ENCODE measurements at places on chromosomes 3 and 15.

DNA sequence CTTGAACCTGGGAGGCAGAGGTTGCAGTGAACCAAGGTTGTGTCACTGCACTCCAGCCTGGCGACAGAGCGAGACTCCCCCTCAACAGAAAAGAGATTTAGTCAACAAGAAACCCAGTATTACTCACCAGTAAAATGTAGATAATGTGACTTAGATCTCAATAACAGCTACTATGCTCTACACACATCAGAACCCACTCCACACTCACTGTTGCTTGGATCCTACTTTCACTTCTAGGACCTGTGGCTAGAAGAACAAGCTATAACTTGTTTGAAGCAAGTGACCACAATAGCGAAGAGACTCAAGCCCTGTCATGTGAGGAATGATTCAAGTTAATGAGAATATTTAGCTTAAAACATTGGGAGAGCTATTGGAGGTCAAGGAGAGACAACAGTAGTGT lies 100.7 kb downstream of the ANXA2 start:
- DNase-seq, result no peak

DNA sequence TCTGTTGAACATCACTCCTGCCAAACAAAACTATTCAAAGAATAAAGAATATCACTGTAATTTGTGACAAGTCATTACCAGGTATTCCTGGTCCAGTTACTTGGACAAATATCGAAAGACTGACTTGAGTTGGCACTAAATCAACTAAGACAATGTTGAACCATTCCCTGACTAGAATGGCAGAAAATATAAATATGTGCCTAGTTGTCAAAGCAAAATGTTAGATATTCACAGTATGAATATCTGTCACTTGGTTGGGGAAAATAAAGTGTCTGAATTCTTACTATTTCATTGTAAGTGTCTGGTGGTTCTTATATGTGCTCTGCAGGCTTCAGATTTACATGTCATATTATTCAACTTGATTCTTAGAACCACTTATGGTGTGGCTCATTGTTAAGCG lies 470.2 kb downstream of the NAALADL2 start:
- DNase-seq, result no peak

DNA sequence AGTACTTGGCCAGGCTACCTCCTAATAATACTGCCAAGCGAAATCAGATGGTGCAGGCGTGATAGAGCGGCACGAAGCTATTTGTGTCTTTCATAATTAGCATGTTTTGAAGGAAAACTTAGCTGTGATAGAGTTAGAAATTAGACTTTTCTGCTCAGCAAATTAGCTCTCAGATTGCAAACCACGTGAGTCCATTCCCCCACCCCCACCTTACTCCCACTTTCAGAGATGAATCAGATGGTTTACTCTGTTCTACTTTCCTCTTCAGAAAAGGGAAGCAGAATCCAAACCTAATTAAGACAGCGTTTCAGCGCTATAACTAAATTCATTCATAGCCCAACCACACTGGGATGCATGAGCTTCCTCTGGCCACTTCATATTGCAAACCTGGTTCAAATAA lies 214.6 kb downstream of the SLCO3A1 start:
- DNase-seq, result peak; percentile 69

DNA sequence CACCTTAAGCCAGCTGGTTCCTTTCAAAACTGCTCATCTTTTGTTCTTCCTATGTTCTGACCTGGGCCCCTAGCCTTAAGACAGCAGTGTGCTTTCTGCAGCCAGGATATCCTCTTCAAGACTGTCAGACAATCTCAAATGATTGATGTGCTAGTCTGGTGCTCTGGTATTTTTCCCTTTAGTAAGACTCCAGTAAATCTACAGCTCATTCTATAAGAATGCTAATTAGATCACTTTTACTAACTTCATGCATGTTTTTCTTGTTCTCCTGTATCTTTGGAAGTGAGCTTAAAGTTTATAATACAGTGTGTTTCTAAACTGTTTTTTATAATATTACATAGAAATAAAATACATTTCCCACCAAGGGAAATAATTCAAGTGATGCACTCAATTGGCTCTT lies 220.9 kb upstream of the NANOGP8 start:
- DNase-seq, result no peak

GRCh38 chr3:124982855-124983254 lies 48.3 kb upstream of the MUC13 start:
- no peak for DNase-seq

DNA sequence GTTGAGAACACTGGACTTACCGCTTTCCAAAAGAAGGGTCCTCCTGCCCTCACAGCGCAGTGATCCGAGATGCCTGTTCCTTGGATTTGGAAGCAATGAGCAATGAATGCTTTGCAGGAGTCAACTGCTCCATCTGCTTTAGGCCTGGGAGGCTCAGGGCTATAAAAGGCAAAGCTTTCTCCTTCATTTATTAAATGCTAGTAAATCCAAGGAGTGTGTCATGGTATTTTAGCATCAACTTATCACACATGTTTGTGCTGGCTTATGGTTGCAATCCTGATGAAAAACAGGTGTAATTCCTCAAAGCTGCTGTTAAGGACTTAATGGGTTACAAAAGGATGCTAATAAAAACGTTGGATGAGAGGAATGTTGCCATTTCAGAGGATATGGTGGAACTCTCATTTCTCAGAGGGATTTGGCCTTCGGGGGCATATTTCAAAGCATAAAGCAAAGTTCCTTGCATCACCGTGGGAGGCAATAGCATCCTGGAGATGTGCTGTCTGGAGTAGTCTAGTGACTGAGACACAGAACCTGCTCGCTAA lies 158.5 kb upstream of the TPM1 start:
- no peak for DNase-seq

All from OCI-M1 (cell line).